Activated CD4-positive, alpha-beta T cell treated with anti-CD3 and anti-CD28 coated beads for 1 hour (primary cell): ENCODE measurements at places on chromosomes 5 and 9.

DNA sequence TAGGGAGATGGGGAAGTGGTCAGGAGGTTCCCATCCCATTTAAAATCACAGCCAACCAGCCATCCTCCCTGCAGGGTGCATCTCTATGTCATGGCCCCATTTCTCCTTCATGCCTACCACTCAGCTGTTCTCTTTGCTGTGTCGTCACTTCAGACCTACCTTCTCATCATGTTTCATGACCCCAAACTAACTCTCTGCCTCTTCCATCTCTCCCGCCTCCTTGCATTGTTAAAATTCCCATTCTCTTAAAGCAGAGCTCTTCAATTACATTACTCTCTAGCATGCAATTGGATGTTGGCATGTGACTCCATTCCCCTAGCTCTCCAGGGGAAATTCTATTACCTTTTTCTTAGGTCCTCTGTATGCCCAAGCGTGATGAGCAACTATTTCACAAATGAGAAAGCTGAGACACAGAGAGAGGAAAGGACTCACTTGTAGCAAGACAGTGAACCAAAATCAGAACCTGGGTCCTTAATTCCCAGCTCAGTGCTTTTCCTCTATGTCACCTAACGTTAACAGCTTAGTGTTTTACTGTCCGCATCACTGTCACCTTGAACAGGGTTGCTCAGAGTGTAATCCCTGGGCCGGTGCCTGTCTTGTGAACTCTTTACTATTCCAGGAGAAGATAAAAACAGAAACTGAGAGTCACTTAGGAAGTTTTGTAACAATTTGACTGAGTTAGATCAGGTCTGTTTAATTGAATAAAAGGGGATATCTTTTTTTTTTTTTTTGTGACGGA, 28.1 kb downstream of the PDE6A start:
- no peak for DNase-seq

DNA sequence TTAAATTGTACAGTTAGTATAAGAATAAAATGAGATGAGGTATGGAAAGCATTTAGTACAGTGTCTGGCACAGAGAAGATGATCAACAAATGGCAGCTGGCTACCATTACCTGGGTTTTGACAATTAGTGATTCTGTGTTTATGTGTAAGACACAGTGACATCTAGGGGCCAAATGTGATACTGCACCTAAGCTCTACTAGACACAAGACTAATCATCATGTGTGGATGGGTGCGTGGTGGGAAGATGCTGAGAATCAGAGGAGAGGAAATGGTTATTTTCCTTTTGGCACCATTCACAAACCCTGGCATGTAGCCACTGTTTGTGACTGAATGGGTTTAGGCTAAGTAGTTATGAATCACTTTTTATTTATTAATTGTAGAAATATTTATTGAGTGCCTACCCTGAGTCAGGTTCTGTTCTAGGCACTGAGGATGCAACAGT, 109.8 kb upstream of the TBC1D2 start:
- DNase-seq, result no peak

- DNase-seq, result no peak
Observed at GRCh38 chr5:146548781-146549449, 32.9 kb upstream of the GPR151 start.

DNA sequence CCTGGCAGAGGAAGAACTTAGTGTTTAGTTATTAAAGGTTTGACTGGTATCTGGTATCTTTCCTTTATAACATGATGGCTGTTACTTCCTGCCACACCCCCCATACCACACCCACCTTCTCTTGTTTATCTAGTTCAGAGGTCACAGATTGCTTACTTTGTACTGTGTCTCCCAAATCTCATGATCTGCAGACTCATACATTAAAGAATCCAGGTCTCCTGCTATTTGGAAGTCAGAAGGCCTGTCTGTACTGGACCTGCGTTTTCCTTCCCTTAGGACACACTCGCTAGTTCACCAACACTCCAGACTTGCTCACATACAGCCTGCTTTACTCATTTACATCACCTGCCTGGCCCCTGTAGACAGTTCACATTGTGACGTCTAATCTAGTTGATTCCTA, 39.3 kb downstream of the NUDT12 start:
- no peak for DNase-seq

DNA sequence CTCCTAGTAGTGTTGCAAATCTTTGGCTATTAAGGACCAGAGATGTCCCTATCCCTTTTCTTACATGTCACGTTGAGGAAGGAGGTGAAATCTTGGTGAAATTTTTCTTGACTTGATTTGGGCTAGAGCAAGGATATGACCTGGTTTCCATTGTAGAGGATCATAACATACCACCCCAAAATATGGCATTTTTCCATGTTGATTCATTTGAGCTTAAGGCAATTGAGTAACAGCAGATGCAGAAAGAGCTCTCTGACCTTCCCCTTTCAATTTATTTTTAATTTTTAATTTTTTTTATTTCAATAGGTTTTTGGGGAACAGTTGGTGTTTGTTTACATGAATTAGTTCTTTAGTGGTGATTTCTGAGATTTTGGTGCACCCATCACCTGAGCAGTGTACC, 61.2 kb upstream of the MAP1B start:
- DNase-seq, result no peak
